ENCODE measurements at places on chromosomes 16 and 17.

- DNase-seq, result no peak
These were observed 23.2 kb upstream of the NAGLU start for GRCh38 chr17:42512733-42513251.

- DNase-seq, result no peak
These were observed 12.0 kb downstream of the SMCR8 start for GRCh38 chr17:18327093-18327492.

DNA sequence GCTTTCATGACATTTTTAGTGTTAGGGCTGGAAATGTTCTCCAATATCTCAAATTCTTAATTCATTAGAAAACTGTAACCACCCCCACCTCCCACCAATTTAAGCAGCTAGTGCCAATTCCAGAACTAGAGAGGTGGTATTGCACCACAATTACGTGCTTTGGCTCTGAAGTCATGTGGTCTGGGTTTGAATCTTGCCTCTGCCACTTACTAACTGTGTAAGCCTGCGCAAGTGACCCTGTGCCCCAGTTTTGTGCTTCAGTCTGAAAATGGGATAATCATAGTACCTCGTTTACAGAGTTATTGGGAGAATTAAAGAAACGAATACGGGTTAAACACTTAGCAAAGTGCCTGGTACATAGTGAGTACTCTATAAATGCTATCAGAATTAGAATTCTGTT, 14.2 kb upstream of the MPHOSPH6 start:
- DNase-seq, result no peak

DNA sequence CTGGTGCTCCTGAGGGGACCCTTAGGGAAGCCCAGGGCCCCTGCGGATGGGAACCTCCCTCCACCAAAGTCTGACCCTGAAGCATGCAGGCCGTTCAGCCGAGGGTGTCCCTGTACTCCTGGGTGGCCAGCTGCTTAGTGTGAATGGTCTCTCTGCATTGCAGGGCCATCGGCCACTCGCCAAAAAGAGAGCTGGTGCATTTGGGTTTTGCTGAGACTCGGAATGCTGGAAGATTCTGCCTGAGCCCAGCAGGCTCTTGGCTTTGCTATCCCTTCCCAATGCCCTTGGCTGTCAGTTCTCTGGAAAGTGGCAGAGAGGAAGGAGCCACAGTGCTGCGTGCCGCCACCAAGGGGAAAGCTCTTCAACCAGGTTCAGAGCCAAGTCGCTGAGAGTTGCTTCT, 2.8 kb downstream of the MEOX1 start:
- no peak for DNase-seq

GRCh38 chr17:41965694-41966462, 717 bp upstream of the CNP start:
- peak; percentile 84 for DNase-seq

DNA sequence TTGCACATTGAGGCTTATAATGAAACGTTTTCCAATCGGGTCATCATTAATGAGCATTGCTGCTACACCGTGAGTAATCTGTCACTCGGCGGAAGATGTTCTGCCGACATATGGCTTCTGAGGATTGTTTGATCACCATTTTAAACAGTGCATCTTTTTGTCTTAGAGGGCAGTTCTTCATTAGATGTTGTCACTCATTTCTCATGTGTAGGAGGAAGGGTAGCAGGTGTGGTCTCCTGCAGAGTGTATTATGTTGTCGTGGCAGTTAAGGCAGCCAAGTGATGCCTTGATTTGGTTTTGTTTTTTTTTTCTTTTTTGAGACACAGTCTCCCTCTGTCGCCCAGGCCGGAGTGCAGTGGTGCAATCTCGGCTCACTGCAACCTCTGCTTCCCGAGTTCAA, 50.5 kb downstream of the SEC14L1 start:
- no peak for DNase-seq

DNA sequence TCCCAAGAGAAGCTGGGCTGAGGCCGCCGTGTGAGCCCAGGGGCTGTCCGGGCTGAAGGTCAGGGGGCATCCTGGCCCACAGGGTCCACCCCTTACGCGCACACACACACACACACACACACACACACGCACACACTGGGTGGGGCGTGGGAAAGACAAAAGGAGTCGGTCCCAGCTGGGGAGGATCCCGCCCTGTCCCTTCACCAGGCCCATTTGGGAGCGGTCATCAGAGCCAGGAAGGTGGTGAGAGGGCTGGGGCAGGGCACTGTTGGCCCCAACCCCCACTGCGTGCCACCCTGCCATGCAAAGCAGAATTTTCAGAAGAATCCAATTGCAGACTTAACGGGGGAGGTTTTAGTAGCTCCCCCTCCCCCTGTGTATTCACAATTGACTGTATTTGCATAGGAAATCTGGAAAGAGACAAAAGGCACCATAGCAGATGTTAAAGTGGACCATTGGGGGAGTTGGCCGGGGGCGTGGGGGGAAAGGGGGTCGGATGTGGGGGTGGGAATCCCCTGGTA, 11.3 kb upstream of the CD300A start:
- DNase-seq, result no peak

- no peak for DNase-seq
These were observed 10.4 kb downstream of the CMIP start for GRCh38 chr16:81455006-81455405.
